Posterior vena cava (tissue), 2 donors: ENCODE measurements at places on chromosomes 1 and 21. TPM values are rescaled to one million over a fixed set of nuclear protein-coding genes. Genes with fewer than 3 reads are reported as not detected.

- no peak for DNase-seq
Observed at GRCh38 chr1:7768583-7768982, 2.5 kb upstream of the VAMP3 start.

DNA sequence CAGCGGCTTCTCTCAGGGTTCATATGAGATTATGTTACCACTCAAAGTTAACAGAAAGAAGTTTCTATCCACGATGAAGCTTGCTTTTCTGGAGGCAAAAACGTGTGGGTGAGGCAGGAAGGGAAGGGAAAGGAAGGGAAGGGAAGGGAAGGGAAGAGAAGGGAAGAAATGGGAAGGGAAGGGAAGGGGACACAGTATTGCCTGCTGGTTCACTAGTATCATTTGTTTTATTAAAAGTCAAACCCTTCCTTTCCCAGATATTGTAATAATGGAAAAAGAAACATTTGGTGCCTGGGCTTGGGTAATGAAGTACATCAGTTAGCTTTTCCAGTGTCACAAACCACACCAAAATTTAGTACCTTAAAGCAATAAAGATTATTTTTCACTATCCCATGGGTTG, 18.0 kb upstream of the MROH9 start:
- DNase-seq: no peak

- no peak for DNase-seq
Observed at GRCh38 chr1:160580221-160580812, 1.0 kb upstream of the CD84 start.

DNA sequence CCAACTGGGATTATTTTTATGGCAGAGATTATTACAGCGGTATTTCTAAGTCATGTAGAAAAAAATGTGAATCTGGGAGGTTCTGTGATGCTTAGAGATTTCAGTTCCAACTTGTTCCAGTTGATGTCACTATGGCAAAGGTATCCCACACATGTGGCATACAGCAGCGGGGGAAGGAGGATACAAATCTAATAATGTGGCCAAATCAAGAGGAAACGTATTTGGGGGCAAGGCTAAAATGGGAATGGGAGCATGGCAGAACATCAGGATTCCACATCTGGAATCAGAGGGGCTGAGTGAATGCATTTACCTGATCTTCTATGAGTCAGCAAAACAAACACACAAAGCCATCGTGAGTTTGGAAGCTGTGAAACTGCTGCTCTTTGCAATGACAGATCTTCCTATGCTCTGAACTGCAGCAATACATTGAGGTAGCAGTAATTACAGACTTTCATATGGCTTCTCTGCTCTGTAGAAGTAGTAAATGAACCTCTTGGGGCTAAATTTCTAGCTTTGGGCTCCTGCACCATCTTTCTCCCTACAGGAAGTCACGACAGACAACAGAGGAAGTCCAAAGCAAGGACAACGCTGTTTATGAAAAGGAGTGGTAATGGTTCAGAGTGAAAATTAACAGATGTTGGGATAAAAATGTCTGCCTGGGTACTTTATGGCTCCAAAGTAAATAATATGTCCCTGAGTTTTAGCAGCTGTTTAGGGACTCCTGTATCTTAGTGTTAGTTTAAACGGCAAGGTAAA, 55.5 kb downstream of the GABPA start:
- no peak for DNase-seq

DNA sequence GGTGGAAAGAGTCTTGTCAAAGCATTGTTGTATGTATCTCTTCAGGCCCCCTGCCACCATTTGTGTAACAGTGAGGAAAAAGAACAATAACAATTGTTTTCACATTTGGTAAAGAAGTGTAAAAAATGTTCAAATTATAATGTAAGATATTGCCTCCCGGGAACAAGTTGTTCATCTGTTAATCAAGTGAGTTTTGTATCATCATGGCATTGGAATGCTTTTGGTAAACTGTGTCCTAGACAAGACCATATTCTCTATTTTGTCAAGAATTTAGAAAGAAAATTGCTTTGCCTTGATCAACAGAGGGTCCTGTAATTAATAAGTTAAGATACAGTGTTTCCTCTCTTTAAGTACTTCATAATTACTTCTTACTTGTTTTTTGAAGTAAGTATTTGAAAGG, 692.0 kb upstream of the NR5A2 start:
- DNase-seq: no peak

DNA sequence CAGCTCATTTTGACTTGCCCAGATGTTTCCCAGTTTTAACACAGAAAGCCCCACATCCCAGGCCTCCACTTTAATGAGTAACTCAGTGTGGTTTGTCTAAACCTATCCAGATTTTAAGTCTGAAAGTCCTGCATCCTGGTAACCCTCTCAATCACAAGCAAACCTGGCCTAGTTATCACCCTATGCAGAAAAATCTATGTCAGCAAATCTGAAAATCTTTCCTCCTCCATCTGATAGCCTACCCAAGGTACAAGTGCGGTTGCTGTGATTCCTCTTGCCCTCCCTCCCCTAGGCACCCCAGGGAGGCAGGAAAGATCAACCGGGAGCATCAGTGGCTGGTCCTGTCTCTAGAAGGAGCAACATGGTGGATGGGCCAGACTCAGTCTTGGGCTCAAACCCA, 163.7 kb downstream of the IGSF21 start:
- DNase-seq: no peak

DNA sequence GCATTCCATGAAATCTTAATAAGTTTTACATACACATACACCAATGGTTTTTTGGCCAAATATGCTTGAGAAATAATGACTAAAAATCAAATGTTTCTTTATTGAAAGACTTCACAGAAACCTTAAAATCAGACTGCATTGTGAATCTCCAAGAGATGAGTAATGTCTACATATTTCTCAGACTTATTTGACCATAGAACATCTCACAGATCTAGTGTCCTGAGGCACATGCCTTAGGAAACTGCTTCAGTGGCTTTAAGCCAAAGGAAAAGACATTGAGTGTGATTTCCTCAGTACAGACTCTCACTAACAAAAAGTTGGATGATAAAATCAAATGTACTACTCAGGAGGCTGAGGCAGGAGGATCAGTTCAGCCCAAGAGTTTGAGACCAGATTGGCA, 6.2 kb upstream of the C1orf105 start:
- DNase-seq: no peak

- DNase-seq: no peak
Observed at GRCh38 chr1:231836227-231836893, 209.8 kb downstream of the DISC1 start.

- DNase-seq: no peak
Observed at GRCh38 chr1:158972841-158973240, 36.9 kb upstream of the IFI16 start.

- DNase-seq: no peak
Observed at GRCh38 chr1:191977874-191978506, 180.3 kb upstream of the RGS18 start.

DNA sequence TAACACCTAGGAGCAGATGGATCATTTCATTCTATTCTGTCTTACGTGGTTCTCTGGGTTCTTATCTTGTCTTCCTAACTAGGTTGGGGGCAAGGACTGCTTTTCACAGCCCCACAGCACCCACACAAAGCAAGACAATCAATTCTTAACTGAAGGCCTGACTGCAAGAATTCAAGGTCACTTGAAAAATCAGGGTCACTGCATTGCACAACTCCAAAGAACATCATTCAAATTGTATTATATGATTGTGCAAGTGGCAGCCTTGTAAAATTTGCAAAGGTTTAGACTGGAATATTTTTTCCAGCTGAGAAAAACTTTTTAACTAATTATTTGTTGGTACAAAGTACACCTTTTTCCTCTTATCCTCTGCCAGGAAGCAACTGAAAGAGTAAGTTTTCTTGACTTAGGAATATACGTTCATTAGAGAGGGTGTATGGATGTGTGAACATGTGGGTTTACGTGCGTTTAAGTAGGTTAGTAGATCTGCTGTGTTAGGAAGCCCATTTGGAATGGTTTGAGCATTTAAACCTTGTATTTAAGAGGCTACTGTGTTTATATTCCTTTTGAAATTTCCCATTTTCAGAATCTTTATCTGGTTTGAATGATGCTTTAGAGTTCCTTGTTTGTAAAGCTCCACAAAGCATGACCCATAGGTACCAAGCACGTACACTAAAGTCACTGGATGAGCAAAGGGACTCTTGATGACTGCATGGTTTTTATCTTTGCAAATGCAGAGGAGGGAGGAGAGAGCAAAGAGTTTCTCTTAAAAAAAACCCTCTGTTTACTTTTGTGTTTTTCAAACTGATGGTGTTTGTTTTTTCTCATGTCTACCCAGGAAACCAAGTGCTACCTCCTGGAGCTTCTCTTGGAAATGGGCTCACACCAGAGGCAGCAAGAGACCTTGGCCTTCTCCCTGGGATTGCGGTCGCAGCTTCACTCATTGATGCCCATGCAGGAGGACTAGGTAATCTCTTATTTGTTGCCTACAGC, 214.9 kb downstream of the FGGY start:
- DNase-seq: no peak

GRCh38 chr1:43214501-43215444, 42.6 kb downstream of the CFAP57 start:
- no peak for DNase-seq

- no peak for DNase-seq
Observed at GRCh38 chr21:27713154-27714109, 746.5 kb upstream of the ADAMTS5 start.

- DNase-seq: no peak
Observed at GRCh38 chr1:244755673-244756072, 79.8 kb upstream of the COX20 start.

DNA sequence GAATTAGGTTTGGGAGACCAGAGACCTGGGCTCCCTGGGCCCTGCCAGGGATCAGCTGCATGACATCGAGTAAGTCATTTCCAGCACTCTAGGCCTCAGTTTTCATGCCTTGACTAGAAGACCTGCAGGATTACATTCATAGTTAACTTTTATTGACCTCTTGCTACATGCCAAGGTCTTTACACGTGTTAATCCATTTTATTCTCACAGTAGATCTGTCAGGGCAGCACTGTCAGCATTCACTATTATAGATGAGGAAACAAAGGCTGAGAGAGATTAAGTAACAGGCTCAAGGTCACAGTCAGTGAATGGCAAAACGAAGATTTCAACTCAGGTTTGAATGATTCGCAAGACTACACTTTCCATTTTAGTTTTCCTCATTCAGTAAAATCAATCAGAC, 37.0 kb downstream of the PGM1 start:
- no peak for DNase-seq

GRCh38 chr1:38716229-38716628, 143.3 kb downstream of the RRAGC start:
- no peak for DNase-seq

- no peak for DNase-seq
Observed at GRCh38 chr1:177427811-177428210, 257.1 kb downstream of the BRINP2 start.

- DNase-seq: no peak
Observed at GRCh38 chr1:153429266-153430165, 13.2 kb downstream of the S100A7A start.

DNA sequence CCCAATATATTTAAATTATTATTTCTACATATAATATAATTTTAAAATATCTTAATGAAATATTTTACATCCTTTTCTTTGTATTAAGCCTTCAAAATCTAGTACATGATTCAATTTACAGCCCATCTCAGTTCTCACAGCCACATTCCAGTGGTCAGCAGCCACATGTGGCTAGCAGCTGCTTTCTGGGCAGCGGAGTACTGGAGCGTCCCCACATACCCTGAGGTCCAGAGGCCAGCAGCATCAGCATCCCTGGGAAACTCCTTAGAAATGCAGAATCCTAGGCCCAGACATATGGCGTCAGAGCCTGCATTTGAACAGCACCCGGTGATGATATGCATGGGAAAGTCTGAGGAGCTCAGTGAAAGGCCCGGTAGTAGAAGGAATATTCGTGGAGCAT, 8.6 kb upstream of the LHX4 start:
- DNase-seq: peak; percentile 4

A3GALT2 gene
- 0.24 TPM for total RNA-seq

OPTC gene
- not detected for total RNA-seq

ARHGEF10L gene
- 103 TPM for total RNA-seq

CLEC20A gene
- total RNA-seq: not detected

SPRR4 gene
- not detected for total RNA-seq

UTS2 gene
- total RNA-seq: 1.3 TPM

RAB25 gene
- total RNA-seq: not detected

COG2 gene
- 18.5 TPM for total RNA-seq

PLA2G4A gene
- 18.6 TPM for total RNA-seq

SPATA17 gene
- total RNA-seq: 0.51 TPM

SMPDL3B gene
- total RNA-seq: 0.33 TPM

NUP210L gene
- total RNA-seq: 0.14 TPM

RXFP4 gene
- not detected for total RNA-seq

TGFB2 gene
- total RNA-seq: 17.2 TPM
